ENCODE measurements at places on chromosomes 5 and 9. TPM values are rescaled to one million over a fixed set of nuclear protein-coding genes. Genes with fewer than 3 reads are reported as not detected.
A peak's percentile ranks its signal among the peaks of the same experiment; 100 is the strongest.

GRCh38 chr9:1253064-1253979, 203.2 kb downstream of the DMRT2 start:
- DNase-seq: no peak

- DNase-seq: no peak
Observed at GRCh38 chr9:125902831-125903512, 155.8 kb downstream of the PBX3 start.

DNA sequence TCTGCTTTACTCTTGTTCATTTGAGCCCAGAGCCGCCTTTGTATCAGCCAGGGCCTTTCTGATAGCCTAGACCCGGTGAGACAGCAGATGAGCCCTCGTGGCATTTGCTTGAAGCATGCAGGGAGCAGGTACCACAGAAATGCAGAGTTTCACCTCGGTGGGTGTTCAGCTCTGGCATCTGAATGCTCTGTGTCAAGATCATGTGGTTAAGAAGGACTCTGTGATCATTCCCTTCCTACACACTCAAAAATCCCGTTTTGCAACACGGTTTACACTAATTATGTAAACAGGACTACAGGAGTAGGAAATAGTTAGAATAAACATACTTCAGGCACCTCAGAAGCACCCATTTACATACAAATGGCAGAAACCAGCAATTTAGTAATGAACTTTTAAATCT, 67.2 kb downstream of the MVB12B start:
- no peak for DNase-seq

DNAI1 gene
- total RNA-seq: 0.99 TPM

GRCh38 chr5:43422143-43422542, 10.0 kb upstream of the CCL28 start:
- DNase-seq: peak; percentile 39

DNA sequence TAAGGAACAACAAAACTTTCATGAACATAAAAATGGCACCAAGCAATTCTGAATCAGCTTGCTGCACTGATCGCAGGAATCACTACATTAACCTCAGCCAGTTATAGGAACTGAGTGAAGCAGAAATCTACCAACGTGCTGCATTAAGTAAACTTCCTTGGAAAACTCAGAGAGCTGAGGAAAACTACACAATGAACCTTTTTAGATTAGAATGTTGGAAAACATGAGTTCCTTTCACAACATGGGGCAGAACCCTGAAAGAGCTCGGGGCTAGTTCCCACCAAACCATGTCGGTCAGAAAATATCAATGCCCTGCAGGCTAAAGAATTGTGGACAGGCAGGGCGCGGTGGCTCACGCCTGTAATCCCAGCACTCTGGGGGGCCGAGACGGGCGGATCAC, 19.4 kb downstream of the ALDH7A1 start:
- DNase-seq: no peak

DNA sequence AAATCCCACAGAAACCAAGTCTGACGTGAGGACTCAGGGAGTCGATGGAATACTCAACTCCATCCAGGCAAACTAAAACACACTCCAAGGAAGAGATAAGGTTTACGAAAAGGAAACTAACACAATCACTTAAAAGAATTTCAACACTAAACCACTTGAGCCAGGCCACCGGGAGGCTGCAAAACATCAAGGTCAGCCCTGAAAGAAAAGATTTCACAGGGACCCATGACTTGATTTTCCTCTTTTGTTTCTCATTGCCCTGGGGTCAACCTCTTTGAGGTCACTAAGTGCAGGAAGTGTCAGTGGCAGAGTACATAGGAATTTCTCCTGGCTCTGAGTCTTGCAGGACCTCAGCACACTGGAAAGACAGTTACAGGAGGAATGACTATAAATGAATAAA, 77.8 kb upstream of the TARS1 start:
- DNase-seq: no peak

Measured in body of pancreas (tissue), 4 donors.